ENCODE measurements at places on chromosomes 5 and 9.

- DNase-seq, result no peak
These were observed 42.2 kb upstream of the FSD1L start for GRCh38 chr9:105405514-105406131.

GRCh38 chr9:92517046-92517445 lies 18.7 kb downstream of the ECM2 start:
- no peak for DNase-seq

- DNase-seq, result no peak
These were observed 268.6 kb downstream of the FER start for GRCh38 chr5:109016300-109016699.

GRCh38 chr5:78327761-78328510 lies 32.5 kb upstream of the SCAMP1 start:
- DNase-seq, result no peak

- DNase-seq, result no peak
These were observed 215.0 kb upstream of the PANK3 start for GRCh38 chr5:168793841-168794837.

- DNase-seq, result no peak
These were observed 27.6 kb upstream of the TCF7 start for GRCh38 chr5:134086943-134087305.

- DNase-seq, result no peak
These were observed 280.2 kb downstream of the SEMA5A start for GRCh38 chr5:9265441-9266287.

DNA sequence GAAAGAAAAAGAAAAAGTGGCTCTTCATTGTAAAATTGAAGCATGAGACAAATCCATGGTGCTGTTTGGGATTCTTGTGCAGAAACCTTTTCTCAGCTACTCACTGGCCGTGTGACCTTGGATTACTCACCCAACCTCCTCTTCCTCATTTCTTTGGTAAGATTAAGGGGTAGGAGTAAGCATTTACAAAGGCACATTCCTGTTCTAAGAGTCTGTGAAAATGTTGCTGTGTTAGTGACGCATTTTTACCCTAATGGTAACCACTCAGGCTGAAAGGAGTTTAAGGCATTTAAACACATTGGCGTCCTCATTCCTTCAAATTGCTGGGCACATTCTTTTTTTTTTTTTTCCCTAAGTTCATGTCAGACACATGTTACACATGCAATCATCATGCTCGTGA lies 4.3 kb downstream of the RAI14 start:
- no peak for DNase-seq

DNA sequence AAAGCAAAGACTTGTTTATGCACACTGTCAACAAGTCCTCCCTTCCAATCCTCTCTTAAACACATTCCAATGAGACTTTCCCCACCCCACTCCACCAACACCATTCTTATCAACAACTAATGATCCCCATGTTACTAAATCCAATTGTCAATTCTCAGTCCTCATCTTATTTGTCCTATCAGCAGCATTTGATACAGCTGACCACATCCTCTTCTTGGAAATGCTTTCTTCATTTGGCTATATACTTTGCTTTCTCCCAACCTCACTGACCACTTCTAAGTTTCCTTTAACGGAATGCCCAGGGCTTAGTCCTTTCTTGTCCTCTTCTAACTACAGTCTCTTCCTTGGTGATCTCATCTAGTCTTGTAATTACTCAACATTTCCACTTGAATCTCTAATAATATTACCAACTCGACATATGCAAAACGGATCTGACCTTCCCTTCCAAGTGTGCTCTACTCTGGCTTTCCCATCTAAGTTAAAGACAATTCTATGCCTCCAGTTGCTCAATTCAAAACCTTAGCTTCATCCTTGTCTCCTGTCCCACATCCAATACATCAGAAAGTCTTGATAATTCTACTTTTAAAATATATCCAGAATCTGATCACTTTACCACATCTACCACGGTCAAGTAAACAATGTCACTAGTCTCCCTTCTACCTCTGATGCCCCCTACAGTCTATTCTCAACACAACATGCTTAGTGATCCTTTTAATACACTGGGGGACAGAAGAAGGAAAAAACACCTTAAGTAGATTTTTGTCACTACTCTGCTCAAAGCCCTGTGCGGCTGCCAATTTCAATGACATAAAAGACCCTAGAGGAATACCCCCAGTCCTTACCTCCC lies 25.5 kb downstream of the AGTPBP1 start:
- no peak for DNase-seq

GRCh38 chr9:30349526-30350513 lies 2034.6 kb upstream of the ACO1 start:
- no peak for DNase-seq

DNA sequence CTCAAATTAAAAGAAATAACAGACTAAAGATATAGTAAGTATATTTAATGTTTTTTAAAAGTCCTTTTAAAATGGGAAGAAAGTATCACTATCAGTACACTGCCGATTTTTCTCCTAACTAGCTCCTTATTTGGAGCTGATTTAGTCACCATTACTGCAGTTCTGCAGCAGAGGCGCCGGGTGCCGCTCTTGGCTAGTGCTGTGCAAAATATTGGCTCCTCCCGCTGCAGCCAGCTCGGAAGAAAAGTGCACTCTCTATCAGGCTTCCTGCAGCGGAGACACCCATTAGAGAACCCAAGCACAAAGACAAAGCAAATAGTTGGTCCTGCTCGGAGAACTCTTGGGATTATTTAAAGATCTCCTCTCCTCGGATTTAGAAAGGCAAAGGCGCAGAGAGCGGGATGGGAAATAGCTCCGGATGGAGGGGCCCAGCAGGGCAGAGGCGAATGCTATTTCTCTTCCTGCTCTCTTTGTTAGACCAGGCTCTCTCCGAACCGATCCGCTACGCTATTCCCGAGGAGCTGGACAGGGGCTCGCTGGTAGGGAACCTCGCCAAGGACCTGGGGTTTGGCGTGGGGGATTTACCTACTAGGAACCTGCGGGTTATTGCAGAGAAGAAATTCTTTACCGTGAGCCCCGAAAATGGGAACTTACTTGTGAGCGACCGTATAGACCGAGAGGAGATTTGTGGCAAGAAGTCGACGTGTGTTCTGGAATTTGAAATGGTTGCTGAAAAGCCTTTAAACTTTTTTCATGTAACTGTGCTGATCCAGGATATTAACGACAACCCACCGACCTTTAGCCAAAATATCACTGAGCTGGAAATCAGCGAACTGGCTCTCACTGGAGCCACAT lies at the start of gene PCDHGB3:
PCDHGB3 (plus strand) TSS at position 249 of the 855 bp plus-strand sequence; CDS start at position 402, 153 bp downstream.
- DNase-seq, result no peak

GRCh38 chr5:149358294-149358651 lies 427 bp downstream of the PCYOX1L start:
- no peak for DNase-seq

- no peak for DNase-seq
These were observed 158.3 kb downstream of the FAM174A start for GRCh38 chr5:100693481-100693880.

- DNase-seq, result peak; percentile 0
These were observed 681 bp downstream of the FNIP1 start for GRCh38 chr5:131795879-131796792.

GRCh38 chr9:129624947-129625346 lies 1.0 kb upstream of the NTMT1 start:
- no peak for DNase-seq

DNA sequence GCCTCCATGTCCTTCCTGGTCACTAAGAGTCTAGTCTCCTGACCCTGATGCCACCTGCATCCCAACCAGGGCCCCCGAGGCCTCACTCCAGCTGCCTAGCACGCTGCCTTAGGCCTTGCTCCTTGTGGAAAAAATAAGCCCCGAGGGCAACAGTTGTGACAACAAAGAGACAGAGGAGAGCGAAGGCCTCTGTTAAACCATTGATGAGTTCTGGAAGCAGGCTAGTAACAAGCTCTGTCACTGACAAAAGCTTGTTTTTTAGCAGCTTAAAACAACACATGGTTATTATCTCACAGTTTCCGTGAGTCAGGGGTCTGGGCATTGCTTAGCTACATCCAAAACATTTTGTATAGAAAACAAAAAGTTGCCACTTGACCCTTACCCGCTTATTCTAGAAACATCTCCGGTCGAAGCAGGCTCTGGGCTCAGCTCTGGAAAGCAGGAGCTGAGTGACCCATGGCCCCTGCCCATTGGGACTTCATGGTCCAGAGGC lies 48.2 kb upstream of the TBC1D2 start:
- no peak for DNase-seq

- no peak for DNase-seq
These were observed 43.9 kb downstream of the PRRT1B start for GRCh38 chr9:131589124-131589711.

DNA sequence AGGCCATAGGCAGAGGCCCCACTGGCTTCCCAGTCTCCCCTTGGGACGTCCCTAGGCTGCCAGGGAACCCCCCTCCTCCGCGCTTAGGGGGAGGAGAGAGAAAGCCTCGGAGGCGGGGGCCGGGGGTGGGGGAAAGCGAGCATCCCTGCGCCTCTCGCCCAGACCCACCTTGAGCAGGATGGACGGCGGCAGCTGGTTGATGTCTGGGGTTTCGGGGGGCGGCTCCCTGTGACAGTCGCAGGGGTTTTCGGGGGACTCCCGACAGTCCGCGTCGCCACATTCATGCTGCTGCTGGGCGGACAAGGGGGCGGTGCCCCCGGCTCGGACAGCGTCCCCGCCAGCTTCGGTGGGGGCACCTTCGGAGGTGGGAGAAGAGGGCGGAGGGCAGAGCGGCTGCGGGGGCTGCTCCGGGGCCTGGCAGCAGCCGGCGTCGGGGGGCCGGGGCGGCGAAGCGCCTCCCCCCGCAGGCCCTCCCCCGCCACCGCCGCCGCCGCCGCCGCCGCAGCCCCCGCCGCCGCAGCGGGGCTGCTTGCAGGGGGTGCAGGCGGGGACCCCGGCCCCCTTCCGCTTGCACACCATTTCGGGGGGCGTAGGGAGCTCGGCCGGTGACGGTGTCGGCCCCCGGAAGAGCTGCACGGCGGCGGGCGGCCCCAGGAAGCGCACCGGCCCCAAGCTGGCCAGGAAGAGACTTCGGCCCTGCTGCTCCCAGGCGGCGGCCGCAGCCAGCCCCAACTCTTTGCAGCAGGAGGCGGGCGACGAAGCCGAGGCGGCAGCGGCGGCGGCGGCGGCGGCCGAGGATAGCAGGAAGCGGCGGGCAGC lies 1.2 kb downstream of the FBXL17 start:
- peak; percentile 29 for DNase-seq

DNA sequence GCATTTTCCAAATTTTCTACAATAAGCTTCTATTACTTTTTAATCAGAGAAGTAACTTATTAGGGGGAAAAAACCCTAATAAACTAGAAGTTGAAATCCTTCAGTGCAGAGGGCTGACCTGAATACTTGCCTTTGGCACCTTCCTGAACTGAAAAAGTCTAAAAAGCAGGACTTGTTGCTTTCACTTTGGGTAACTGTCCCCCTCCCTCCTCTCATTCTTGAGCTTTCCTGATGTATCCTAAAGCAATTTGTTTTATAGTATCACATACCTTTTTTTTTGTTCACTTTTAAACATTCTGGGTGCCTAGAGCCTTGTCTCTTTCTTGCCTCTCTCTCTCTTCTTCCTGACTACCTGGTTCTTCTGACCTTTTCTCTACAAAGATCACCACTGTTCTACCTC lies 64.0 kb upstream of the ERBIN start:
- DNase-seq, result no peak

DNA sequence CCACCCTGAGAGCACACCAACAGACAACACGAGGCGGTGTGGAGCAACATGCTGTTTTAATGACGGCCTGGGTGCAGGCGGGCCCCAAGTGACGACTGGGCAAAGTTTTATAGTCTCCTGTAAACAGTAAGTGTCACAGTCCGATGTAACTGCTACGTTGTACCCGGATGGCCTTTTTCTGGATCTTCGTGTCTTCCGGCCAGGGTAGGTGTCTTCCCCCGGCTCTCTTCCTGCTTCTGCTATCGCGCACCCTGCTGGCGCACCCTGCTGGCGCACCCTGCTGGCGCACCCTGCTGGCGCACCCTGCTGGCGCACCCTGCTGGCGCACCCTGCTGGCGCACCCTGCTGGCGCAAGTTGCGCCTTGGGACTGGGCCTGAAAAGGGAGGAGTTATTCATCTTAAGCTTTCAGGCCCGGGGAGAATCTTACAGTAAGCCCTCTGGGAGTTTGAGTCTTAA lies 143.0 kb upstream of the TARS1 start:
- DNase-seq, result peak; percentile 57

DNA sequence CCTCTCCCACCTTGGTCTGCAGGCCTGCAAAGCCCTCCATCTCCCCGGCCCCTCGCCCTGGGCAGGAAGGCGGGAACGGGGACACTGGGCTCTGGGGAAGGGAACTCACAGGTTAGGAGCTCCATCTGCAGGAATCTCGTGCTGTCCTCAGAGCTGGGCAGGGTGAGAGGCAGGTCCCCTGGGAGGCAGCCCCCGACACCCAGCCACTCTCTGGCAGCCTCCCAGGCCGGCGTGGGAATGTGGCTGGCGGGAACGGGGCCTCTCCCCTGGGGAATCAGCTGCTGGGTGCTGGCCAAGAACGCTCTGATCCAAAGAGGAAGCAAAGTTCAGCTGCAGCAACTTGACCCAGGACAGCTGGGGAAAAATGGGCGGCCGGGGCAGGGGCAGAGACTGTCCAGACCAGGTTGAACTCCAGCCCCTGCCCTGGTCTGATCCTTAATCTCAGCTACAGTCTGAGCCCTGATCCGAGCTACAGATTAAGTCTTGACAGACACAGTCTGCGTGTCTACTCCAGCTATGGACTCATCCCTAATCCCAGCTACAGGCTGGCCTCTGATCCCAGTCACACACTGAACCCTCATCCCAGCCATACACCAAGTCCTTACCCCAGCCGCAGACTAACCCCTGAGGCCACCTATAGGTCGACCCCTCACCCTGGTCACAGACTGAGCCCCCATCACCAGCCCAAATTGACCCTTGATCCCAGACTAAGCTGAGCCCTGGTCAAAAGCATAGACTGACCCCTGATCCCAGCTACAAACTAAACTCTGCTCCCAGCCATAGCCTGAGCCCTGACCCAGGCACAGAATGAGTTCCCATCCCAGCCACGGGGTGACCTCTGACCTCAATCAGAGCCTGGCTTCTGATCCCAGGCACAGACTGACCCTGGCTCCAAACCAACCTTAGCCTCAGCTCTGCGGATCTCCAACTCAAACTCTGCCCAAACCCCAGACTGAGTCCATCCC lies 37.3 kb upstream of the EGFL7 start:
- no peak for DNase-seq

DNA sequence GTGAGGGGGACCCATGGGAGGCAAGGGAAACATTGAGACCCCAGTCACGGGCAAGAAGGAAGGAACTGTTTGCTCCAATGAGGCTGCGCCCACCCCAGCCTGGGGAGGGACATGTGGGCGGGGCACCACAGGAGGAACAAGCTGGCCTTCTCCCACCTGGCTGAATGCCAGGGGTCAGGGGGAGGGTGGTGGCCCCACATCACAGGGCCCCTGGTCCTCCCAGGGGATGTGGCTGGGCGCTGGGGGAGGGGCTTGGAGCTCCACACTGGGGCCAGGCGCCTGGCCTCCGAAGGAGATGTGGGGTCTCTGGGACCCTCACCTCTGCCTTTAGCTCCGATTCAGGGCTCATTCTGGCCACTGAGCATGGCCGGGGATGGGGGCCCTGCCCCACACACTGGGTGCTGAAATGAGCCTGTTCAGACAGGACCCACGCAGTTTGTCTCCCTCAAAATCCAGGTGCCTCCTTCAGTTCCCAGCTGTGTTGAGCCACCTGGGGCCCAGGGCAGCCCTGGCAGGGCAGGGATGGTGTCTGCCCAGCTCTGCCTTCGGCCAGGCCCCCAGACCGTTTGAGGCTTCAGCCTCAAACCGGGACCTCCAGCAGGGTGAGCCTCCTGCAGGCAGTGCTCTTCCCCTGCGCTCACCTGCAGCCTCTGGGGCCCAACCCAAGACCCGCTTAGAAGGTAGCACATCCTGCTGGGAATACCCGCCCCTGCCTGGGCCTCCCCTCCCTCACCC lies 33.2 kb upstream of the NOTCH1 start:
- DNase-seq, result peak; percentile 42

- DNase-seq, result no peak
These were observed 129.2 kb downstream of the LHFPL2 start for GRCh38 chr5:78519198-78519941.
